ENCODE measurements at places on chromosomes 6 and 20. TPM values are rescaled to one million over a fixed set of nuclear protein-coding genes. Genes with fewer than 3 reads are reported as not detected.

DNA sequence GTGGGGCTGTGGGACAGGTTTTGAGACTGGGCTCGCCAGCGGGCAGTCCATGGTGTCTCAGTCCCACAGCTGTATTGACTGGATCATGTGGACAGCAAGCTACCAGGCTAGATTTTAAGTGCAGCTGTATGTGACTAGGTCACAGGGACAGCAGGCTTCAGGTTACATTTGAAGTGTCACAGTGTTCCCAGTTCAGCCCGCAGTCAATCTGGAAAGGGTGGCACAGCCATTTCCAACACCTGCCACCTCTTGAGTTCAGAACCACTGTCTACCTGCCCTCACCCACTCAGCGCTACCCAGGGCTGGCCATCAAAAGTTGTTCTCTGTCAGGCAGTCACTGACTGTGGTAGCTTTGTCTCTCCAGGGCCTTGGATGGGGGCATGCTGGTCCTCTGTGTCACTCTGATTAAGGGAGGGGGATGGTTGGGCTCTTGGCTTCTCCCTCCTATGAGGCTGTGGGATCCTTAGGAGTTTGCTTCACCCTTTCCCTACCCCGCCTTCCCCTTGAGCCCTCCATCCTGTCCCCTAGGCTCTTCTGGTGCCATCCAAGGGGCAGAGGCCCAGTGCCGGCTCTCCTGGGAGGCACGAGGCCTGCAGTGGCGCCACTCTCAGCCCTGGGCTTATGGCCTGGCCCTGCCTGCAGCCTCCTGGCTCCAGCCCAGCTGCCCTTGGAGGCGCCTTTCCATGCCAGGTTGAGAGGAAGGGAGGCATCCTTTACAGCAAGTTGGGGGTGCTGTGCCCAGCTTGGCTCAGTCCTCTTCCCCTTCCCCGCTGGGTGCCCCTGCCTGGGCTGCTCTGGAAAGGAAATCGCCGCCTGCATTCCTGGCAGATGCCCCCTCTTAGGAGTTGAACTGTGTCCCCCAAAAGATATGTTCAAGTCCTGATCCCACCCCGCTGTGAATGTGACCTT lies 44.9 kb downstream of the PNLDC1 start:
- peaks cover 4% of the 10 kb centered on the region for H3K4me1 ChIP-seq
- H3K4me3 ChIP-seq: no peak overlapping the region
- no peak for DNase-seq
- no peak overlapping the region for H3K27ac ChIP-seq

DNA sequence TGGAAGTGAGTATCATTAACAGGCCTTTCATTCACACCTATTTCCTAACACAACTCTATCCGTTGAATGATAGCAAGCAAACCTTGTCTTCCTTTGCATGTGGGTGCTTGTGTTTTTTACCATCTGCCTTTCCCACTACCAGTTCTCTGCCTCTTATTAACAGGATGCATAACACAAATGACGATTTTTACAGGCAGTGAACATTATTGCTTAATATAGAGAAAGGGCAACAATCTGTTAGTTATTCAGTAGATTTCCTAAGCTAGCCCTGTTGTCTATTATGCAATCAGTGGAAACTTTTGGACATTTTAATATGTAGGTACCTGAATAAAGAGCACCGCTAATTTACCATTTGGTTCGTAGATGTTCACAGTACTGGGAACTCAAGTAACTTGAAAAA lies 348.8 kb upstream of the PLCB4 start:
- no peaks in the 10 kb centered on the region for H3K4me1 ChIP-seq
- no peak overlapping the region for H3K27ac ChIP-seq
- no peak overlapping the region for H3K4me3 ChIP-seq
- H3K27me3 ChIP-seq: peaks cover 3% of the 10 kb centered on the region
- DNase-seq: no peak

- DNase-seq: no peak
- peaks cover 4% of the 10 kb centered on the region for H3K27me3 ChIP-seq
- peaks cover 33% of the 10 kb centered on the region for H3K4me1 ChIP-seq
- H3K4me3 ChIP-seq: no peak overlapping the region
- peak overlapping the region; percentile 62 for H3K27ac ChIP-seq
- peaks cover 59% of the 10 kb centered on the region for H3K36me3 ChIP-seq
These were observed 22.9 kb downstream of the IRF4 start for GRCh38 chr6:414447-414846.

ASIP gene
- not detected for total RNA-seq

Measured in activated naive CD8-positive, alpha-beta T cell treated with anti-CD3 and anti-CD28 coated beads for 36 hours (primary cell).